ENCODE measurements at places on chromosomes 5 and 9. TPM values are rescaled to one million over a fixed set of nuclear protein-coding genes. Genes with fewer than 3 reads are reported as not detected.

PCDHB16 gene
- not detected for total RNA-seq

RAI14 gene
- total RNA-seq: 38.0 TPM

MEIKIN gene
- not detected for total RNA-seq

ROR2 gene
- not detected for total RNA-seq

NMUR2 gene
- total RNA-seq: not detected

SPATA31A3 gene
- not detected for total RNA-seq

KCNIP1 gene
- total RNA-seq: not detected

ZFP2 gene
- not detected for total RNA-seq

OTULIN gene
- total RNA-seq: 28.4 TPM

PCDH1 gene
- total RNA-seq: 5.6 TPM

LCN6 gene
- not detected for total RNA-seq

PCDHAC1 gene
- total RNA-seq: 0.16 TPM

NAIF1 gene
- 6.4 TPM for total RNA-seq

F2RL2 gene
- not detected for total RNA-seq

NINJ1 gene
- total RNA-seq: 45.6 TPM

PRDM9 gene
- not detected for total RNA-seq

FSTL4 gene
- total RNA-seq: 2.3 TPM

SNCAIP gene
- not detected for total RNA-seq

PCDH12 gene
- total RNA-seq: 0.04 TPM

BOD1 gene
- 56.6 TPM for total RNA-seq

FBP2 gene
- not detected for total RNA-seq
